Stimulated activated CD8-positive, alpha-beta memory T cell treated with anti-CD3 and anti-CD28 coated beads, Interleukin-4, amount 100 ng/mL, for 48 hours (primary cell): ENCODE measurements at places on chromosomes 2 and 18.

GRCh38 chr18:24197412-24197811, 58.5 kb downstream of the CABYR start:
- DNase-seq = no peak

- DNase-seq = no peak
These were observed 80.7 kb downstream of the BCL11A start for GRCh38 chr2:60472663-60473289.

GRCh38 chr2:3535794-3536681, 16.7 kb upstream of the ADI1 start:
- no peak for DNase-seq

GRCh38 chr2:79025421-79025820, at the start of gene REG3G:
TSS of gene REG3G (plus strand) at chr2:79025702. CDS start at chr2:79026094, 392 bp downstream.
- DNase-seq = no peak

- DNase-seq = no peak
These were observed 50.1 kb downstream of the CCDC74A start for GRCh38 chr2:131577812-131578211.
